NCI-H1930 (cell line): ENCODE measurements at places on chromosomes 16 and 17.

DNA sequence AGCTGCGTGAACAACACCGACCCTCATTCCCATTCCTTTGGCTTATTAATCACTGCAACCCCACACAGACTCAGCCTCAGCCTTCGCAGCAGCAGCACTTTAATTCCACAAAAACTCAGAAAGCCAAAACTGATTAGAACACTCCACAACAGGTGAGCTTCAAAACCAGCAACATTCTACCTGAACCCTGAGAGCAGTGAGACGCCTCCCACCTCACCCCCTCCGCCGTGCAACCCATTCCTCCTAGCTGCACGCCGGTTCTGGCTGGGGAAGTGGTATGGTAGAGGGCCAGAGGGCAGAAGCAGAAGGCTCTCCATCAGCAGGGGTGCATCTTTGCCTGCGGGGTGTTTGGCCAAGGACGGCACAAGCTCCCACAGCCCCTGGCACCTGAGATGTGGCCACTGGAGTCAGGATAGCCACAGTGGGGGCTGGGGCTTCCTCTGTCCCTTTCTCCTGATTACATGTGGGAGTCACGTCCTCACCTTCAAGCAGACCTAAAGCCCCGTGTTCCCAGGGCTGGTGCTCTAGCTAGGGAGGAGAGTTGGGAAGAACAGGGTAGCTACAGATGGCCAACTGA is 1.6 kb downstream of the BORCS6 start:
- DNase-seq, result no peak

DNA sequence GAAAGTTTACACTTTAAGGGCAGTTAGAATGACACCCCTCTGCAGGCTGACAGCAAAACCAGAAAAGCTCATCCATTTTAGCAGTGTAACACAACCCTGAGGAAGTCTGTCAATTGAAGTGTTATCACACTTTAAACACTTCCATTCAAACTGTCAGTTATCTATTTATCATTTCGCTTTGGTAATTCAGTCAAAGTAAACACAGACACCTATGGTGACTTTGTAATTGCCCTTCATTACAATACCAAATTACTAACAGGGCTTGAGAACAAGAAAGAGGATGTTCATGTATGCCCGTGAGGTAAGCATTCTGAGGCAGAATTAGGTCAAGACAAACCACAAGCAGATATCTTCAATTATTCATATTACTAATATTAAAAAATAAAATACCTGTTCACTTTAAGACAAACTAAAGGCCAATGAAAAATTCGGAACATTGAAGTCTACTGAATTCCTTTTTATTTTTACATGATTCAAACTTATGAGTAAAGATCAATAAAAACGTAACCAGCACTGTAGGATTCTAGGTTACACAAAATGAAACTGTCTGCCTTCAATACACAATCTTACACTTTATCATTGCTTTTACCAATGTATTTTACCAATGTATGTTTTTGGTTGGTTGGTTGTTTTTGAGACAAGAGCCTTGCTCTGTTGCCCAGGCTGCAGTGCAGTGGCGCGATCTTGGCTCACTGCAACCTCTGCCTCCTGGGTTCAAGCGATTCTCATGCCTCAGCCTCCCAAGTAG is 57.1 kb downstream of the BRIP1 start:
- DNase-seq, result peak; percentile 57

DNA sequence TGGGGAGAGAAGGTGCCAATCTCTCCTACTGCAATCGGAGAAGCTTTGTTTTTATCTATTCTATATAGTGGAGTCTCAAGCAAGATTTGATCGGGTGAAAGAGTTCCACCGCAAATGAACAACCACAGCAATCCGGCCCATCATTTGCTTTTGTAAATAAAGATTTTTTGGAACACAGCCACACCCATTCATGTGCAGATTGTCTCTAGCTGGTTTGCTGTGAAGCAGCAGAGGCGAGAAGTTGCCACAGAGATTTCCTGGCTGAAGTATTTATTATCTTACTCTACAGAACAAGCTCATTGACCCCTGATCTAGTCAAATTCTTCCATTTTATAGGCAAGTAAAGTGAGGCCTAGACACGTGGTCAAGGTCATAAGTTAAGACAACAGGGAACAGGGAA is 195.5 kb upstream of the TNRC6C start:
- no peak for DNase-seq

GRCh38 chr17:69486779-69487637 is 72.5 kb downstream of the MAP2K6 start:
- DNase-seq, result no peak

DNA sequence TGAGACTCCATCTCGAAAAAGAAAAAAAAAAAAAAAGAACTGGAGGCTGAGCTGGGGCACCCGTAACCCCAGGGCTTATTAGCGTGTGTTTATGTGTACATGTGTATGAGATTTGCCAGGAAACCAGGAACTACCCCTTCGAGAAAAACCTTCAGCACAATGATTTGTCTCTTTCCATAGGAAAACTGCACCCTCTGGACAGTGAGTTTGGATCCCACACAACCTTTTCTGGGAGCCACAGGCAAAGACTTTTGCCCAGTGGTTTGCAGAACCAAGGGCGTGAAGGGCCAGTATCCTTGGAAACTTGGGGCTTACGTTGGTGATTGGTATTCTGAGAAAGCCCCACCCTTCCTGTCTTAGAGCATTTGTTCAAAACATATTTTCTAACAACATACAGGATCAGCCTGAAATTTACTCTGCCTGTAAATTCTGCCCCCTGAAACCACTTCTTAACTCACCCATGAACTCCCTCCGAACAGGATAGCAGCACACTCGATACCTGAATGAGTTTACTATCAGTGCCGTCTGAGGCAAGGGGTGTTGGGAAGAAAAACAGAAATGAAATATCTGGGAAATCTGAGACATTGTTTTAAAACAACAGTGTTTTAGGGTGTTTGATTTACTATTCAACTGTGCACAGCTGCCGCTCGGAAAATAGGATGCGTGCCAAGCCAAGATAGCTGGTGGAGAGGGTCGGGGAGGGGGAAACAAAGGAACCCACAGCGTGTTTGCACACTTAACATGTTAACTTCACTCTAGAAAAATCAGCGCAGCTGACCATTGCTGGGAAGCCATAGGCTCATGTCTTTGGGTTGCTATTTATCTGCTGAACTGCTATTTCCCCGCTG is 40.2 kb upstream of the MAF start:
- DNase-seq, result no peak

GRCh38 chr16:84845496-84846002 is 25.8 kb downstream of the CRISPLD2 start:
- no peak for DNase-seq

DNA sequence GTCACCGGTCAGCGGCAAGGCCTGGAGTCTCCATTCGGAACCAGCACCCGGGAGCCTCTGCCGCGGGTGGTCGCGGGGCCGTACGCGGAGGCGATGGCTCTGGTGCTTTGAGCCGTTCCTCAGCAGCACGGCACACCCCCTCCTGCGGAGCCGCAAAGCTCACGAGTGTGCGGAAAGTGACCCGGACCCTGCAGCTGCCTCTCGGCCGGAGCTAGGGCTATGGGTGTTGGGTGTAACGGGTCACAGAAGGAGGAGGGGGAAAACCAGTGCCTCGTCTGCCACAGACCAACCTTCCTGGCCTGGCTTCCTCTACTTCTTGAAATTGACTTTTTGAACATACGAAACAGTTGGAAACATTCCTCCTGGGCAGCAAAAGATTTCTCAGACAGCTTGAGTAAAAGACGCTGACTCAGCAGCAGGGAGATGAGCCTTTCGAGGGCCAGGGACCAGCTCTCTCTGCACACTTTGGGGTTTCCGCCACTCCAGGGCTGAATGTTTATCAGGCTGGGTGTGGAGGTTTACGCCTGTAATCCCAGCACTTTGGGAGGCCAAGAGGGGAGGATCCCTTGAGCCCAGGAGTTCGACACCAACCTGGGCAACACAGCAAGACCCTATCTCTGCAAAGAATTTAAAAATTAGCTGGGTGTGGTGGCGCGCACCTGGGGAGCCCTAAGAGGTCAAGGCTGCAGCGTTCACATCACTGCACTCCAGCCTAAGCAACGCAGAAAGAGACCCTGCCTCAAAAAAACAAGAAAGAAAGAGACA is 26.4 kb upstream of the PITPNA start:
- DNase-seq, result no peak

DNA sequence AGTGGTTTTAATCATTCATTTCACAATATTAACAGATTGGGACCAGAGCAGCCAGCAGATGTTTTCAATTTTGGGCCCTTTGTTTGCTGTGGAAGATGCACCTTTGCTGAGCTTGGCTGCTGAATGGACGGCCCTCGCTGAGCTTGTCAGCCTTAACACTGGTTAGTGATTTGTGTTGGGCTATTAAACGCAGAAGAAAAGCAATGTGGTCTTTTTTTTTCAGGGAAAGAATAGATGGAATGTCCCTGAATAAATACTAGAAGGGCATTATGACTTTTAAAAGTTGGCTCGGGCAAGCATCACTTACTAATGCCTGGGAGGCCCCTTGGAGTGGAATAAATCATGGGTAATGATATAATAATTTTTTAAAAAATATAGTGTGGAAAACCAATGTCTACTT is 297.0 kb downstream of the MAP2K6 start:
- DNase-seq, result peak; percentile 93

DNA sequence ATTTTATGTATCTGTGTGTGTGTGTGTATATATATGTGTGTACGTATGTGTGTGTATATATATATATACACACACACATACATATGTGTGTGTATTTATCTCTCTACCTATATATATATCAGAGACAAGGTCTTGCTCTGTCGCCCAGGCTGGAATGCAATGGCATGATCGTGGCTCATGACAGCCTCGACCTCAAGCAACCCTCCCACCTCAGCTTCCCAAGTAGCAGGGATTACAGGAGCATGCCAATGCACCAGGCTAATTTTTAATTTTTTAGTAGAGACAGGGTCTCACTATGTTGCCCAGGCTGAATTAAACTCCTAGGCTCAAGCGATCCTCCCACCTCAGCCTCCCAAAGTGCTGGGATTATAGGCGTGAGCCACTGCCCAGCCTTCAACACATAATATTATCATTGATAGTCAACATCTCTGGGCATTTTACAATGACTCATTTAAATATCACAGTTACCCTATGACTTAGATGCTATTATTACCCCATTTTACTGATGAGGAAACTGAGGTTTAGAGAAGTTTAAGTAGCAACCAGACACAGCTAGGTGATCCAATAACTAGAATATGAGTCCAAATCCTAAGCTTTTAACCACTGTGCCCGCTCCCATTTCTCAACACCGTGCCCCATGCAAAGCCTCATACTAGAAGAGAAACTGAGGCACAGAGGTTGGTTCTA is 24.3 kb downstream of the G6PC3 start:
- no peak for DNase-seq

DNA sequence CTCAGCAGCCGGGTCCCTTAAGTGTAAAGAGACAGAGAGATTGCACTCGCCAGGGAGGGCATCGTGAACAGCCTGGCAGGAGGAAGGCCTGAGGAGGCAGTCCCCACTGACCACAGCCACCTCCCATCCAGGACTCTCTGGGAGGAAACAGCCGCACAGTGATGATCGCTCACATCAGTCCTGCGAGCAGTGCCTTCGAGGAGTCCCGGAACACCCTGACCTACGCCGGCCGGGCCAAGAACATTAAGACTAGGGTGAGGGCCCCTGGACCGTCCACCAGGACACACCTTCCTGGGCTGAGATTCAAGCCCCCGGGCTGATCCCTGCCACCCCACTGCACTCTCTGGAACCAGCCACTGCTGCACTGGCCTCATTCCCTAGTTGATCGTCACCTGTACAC is 14.0 kb downstream of the BTBD17 start:
- no peak for DNase-seq

GRCh38 chr17:4863321-4863720 is 30.2 kb downstream of the MINK1 start:
- no peak for DNase-seq

DNA sequence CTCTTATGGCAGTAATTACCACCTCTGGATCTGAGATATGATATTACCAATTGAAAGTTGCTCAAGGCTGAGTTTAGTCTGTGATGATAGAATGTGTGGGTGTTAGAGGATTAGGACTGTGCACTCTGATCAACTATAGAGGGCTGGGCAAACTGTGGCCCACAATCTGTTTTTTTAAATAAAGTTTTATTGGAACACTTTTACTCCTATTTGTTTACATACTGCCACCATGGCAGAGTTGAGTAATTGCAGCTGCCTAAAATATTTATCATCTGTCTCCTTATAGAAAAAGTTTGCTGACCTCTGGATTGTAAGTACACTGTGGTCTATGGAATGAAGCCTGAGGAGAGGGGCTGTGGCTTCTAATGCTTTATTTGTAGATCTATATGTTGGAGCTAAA is 71.5 kb upstream of the N4BP1 start:
- no peak for DNase-seq

GRCh38 chr17:82461827-82462524 is 3.4 kb downstream of the NARF start:
- no peak for DNase-seq

DNA sequence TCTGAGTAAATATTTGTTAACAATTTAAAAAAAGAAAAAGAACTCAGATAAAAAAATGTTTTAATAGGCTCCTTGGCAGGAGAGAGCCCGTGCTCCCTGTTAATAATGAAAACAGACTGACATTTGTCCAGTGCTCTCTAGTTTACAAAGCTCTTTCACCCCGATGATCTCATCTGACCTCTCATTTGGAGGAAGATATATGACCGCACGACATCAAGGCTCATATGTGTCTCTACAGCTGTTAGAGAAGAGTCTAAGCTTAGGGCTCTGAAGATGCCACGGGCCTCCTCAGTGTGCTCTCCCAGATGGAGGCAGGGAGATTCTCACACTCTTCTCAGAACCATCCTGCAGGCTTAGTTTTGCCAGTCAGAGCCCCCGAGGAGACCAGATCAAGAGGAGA is 280.8 kb upstream of the IRX5 start:
- no peak for DNase-seq

GRCh38 chr16:48478393-48478792 is 93.2 kb upstream of the SIAH1 start:
- no peak for DNase-seq

- no peak for DNase-seq
Measured at GRCh38 chr17:65589321-65589720, 27.9 kb upstream of the AXIN2 start.

DNA sequence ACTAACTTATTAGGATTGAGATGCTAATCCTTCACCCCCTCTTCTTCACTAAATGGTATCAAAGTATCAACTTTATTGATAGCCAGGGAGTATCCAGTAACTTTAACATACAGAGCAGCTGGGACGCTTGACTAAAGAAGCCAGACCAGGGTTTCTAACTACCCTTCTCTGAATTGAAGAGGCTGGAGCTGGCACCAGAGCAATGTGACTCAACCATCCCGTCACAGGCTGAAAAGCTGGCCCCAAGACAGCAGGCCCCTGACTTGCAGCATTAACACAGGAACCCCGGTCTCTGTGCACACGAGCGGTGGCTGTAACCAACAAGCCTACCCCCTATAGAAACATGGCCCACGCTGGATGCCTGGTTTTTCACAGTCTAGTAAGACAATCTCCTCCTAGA is 59.8 kb downstream of the ANKFN1 start:
- no peak for DNase-seq

DNA sequence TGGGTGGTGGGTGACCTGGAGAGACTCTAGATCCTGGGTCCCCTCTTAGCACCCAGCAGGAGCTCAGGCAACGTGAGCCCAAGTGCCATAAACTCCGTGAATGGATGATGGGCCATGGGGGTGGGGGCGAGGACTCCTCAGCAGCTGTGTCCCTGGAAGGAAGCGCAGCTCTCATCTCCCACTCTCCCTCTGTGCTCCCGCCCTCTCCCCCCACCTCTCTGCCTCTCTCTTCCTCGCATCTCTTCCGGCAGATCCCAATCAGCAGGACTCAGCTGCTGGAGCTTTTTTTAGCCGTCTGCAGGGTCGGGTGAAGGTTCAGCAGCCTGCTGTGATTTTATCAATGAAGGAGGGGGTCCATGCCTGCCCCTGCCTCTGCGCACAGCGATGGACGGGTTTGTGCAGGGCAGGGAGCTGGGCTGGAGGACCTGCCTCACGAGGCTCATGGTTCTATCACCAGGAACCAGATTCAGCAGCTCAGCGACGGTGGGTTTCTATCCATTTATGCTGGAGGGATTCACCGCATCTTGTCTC is 8.3 kb downstream of the CCR7 start:
- DNase-seq, result no peak
